ENCODE measurements at places on chromosomes 7 and 10. TPM values are rescaled to one million over a fixed set of nuclear protein-coding genes. Genes with fewer than 3 reads are reported as not detected.

HSPA14 gene
- 24.0 TPM for polyA plus RNA-seq

CNTNAP2 gene
- 5.1 TPM for polyA plus RNA-seq

CCDC172 gene
- 0.16 TPM for polyA plus RNA-seq

GBX1 gene
- 0.07 TPM for polyA plus RNA-seq

DNA sequence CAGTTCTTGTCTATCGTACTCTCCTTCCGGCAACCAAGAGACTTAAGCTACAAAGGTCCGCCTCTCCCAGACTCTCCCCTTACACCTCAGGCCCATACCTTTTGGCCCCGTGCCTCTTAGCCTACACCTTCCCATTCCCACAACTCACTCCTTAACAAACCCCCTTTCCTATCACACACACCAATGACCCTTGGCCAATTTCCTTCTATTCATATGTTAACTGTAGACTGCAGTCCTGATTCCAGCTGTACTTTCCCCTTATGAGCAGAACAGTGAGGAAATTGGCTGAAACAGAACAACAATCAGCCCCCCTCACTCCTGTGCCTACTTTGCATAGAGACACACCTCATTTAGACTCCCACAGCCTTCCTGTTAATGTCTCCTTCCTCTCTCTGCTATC, 1.4 kb upstream of the TMEM139 start:
- no peaks in the 10 kb centered on the region for H3K36me3 ChIP-seq
- no peak overlapping the region for H3K4me3 ChIP-seq
- no peaks in the 10 kb centered on the region for H3K27me3 ChIP-seq
- H3K4me1 ChIP-seq: peaks cover 35% of the 10 kb centered on the region

GRCh38 chr7:26159243-26159642, 7.2 kb downstream of the NFE2L3 start:
- H3K36me3 ChIP-seq: no peaks in the 10 kb centered on the region
- H3K4me3 ChIP-seq: no peak overlapping the region
- H3K4me1 ChIP-seq: peaks cover 51% of the 10 kb centered on the region
- no peak overlapping the region for H3K27ac ChIP-seq

DNA sequence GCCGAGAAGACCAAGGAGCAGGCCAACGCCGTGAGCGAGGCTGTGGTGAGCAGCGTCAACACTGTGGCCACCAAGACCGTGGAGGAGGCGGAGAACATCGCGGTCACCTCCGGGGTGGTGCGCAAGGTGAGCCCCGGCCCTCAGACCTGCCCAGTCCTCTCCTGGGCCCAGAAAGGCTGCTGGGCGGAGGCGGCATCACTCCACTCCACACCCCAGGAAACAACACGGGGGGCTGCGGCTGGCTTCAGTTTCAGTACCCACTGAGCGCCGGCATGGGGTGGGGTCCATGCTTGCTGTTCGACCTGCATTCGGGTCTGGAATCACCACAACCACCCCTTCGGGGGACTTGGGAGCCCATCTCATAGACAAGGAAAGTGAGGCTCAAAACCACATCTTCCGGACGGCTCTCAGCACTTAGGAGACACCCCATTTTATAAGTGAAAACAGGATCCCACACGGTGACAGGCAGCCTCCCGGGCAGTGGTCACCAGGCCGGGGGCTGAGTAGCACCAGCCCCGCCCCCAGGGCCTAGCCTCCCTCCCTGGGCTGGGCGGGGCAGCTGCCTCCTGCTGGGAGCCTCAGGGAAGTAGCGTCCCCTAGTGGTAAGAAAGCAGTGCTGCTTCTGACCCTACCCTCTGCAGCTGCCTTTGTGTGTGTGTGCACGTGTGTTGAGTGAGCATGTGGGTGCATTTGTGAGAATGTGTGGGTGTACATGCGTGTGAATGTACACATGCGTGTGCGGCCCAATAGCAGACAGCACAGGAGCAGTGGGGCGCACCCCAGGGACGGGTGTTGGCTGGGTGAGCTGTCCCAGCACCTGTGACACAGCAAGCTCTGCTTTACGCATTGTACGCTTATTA, 1.8 kb downstream of the SNCG start:
- H3K4me1 ChIP-seq: no peaks in the 10 kb centered on the region
- DNase-seq: no peak
- no peak overlapping the region for H3K4me3 ChIP-seq
- H3K27me3 ChIP-seq: peaks cover 7% of the 10 kb centered on the region
- no peaks in the 10 kb centered on the region for H3K36me3 ChIP-seq
- H3K27ac ChIP-seq: no peak overlapping the region

GRCh38 chr7:133705596-133705995, 421.5 kb upstream of the LRGUK start:
- no peak for DNase-seq
- no peak overlapping the region for H3K27ac ChIP-seq

DNA sequence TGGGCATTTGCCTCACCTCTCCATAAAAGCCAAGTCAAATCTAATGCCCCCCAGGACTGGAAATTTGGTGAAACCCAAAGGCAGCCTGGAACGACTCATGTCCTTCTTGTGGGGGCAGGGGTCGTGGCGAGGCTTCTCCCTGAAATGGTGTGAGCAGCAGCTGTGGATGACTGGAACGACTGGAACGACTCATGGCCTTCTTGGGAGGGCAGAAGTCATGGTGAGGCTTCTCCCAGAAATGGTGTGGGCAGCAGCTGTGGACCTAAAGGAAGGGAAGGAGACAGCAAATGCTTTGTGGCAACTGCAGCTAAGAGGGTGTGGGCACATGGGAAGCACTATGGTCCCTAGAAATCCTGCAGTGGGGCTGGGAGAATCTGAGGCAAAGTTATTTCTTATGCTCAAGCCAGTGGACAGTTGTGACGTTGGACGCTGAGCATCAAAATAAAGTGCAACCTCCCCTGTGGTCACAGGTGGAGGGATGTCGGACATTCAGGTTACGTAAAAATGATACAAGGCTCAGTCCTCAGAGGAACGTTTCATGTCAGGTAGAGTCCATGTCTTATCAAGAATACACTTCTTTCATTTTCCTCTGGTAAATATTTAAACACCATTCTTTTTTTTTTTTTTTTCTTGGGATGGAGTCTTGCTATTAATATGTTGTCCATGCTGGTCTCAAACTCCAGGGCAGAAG, 107.0 kb upstream of the KIF5B start:
- H3K36me3 ChIP-seq: no peaks in the 10 kb centered on the region
- H3K4me3 ChIP-seq: no peak overlapping the region
- H3K4me1 ChIP-seq: no peaks in the 10 kb centered on the region
- DNase-seq: no peak
